ENCODE measurements at places on chromosomes 7 and 10.

- no peak for DNase-seq
These were observed 128.6 kb downstream of the WDR37 start for GRCh38 chr10:1184541-1185430.

GRCh38 chr7:84009051-84009450 is 185.5 kb downstream of the SEMA3A start:
- no peak for DNase-seq

DNA sequence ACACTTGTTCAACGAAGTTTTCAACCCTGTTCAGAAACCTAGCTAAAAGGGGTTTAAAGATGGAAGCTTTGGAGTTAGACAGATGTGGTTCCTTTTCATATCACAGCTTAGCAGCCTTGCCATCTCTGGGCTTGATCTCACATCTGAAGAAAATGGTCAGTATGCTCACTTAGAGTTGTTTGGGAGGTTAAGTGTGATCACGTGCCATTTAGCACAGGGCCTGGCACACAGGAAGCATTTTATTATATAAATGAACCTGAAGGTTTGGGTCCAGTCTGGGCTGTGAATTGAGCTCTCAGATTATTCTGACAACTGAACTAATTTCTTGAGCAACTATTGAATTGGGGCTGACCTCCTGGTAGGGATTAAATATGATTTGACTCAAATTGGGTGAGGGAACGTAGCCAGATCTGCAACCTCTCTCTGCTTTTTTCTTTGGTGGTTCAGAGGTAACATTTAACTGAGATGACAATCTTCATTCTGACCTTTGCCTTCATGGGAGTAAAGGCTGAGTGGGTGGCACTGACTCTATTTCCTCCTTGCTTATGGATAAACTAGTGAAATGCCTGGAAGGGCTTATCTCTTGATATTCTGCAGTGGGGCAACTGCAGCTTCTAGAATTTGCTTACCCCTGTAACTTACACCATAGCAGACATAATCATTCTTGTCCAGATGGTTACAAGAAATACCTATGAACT is 10.2 kb upstream of the HKDC1 start:
- no peak for DNase-seq

DNA sequence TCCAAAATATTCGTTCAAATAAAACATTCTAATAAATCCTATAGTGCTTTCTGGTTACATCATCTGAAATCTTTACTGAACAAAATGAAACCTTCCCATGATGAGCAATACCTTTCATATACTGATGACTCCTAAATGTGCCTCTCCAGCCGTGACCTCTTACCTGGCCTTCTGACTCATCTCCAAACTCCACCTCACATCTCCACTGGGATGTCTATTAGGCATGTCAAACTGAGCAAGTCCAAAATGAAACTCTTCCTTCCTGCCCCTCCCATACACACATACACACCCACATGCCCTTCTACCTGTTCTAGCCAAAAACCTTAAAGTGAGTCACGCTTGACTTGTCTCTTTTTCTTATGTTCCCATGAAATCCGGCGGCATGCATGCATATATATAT is 22.9 kb downstream of the GSAP start:
- no peak for DNase-seq

DNA sequence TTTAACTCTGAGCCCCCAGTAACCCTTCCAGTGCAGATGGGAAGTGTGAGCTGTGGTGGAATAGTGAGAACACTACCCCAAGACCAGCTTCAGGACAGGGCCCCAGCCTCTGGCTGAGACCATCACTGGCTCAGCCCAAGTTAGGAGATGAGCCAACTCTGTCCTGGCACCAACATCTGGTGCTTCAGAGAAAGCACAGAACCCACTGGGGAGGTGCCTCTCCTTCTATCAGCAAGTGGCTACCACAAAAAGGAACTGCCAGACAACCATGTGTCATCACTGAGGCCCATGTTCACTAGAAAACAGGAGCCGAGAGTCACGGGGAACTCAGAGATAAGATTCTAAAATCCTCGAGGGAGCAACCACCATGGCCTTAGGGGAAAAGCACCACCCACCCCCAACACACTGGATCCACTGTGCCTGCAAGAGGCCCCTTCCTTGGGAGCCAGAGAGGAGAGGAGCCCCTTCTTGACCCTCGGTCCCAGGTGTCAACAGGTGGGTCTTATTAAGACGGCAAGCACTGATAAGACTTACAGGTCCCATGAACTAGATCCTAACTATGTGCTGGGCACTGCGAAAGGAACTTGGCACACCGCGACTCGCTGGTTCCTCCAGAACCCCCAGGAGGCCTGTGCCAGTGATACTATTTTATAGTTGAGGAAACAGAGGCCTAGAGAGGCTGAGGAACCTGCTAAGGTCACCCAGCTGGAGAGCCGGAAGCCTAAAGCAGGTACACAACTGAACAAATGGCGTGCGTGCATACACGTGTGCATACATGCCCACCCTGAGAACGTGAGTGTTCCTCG is 102.7 kb downstream of the FAM53B start:
- peak; percentile 28 for DNase-seq

DNA sequence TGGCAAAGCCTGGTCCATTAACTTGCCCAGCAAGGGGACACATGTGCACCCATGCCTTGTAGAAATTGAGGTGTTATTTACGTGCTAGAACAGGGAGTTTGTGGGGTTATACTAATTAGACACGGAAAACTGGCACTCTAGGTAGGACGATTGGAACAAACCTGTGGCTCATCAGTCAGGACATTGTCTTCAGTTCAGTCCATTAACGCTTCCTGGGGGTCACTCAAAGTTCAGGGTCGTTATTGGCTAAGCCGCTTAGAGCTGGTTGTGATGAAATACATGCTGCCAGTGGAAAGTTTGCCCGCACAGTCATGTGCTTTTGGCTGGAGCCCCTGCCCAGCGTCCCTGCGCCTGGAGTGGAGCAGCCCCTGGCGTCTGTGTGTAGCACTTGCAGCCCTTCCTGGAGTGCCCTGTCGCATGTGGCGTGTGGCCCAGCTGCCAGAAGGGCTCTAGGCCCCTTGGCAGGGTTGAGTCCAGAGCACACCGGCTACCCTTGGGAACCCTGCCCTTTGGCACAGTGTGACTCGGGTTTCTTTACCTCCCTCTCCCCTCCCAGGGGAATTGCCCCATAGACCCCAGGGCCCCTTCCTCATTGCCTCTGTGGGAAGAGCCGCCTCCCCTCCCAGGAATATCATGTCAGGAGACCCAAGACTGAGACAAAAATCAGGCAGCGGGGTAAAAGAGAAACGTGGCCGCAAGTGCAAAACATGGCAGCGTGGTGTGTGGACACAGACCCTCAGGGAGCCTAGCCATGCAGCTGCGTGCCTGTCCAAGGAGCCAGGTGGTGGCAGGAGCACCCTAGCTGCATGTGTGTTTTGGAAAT is 9.8 kb downstream of the ZNF775 start:
- DNase-seq = no peak

DNA sequence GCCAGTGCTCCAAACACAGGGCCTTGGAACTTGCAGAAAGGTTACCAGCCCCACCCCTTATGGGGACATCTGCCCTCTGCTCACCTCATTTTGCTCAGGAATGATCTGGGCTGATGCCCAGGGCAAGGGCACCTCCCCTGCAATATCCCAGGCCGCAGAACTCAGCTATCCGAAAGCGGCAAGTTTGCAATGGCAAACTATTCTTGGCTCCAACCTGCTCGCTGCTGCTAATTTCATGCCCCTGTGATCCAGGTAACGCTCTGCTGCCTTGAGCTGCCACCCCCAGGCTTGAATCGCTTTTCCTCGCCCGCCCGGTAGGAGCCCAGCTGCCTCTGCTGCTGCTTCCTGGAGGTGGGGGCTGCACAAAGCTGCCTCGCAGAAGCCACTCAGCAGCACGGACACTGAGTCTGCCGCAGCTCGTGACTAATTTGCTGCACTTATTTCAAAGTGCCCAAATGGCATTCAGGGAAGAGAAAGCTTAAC is 18.2 kb downstream of the SLC29A3 start:
- DNase-seq = no peak

DNA sequence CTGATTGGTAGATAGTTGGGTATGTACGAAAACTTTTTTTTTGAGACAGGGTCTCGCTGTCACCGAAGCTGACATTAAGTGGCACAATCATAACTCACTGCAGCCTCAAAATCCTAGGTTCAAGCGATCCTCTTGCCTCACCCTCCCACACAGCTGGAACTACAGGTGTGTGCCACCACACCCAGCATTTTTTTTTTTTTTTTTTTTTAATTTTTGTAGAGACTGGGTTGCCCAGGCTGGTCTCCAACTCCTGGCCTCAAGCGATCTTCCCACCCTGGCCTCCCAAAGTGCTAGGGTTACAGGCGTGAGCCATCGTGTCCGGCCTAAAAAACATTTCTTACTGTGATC is 1.5 kb upstream of the LRRC27 start:
- no peak for DNase-seq

DNA sequence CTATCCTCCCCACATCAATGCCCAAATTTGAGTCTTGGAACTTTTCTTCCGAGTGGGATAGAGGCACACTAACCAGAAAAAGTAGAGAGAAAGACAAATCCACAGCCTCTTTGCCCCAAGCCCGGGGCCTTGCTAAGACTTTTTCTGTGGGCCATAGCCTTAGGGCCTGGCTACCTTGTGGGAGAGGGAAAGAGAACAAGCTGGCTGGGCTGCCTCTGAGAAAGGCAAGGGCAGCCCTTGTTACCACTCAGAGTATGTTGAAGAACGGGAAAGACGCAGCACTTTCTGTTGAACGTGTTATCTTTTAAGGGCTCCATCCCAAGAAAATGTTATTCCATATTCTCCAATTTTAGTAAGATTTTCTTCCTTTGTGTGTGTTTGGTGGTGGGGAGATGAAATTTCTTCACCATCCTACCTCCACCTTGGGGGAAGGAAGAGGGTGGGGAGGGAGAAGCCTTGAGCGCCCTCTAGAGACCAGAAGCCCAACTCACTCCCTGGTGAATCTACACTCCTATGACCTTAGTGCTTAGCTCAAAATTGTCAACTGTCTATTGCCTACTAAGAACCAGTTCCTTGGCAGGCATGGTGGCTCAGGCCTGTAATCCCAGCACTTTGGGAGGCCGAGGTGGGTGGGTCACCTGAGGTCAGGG is 3.9 kb upstream of the NRF1 start:
- DNase-seq = no peak
